ENCODE measurements at places on chromosomes 12 and 14.

GRCh38 chr14:94769391-94770250, at the start of gene GSC:
GSC (minus strand) TSS chr14:94770113; CDS start chr14:94770015, 98 bp downstream.
- DNase-seq, result no peak

GRCh38 chr14:25095736-25096437, 45.9 kb upstream of the STXBP6 start:
- no peak for DNase-seq

GRCh38 chr12:124410354-124411175, 115.7 kb downstream of the RFLNA start:
- no peak for DNase-seq

GRCh38 chr14:51825926-51826325, 34.5 kb upstream of the GNG2 start:
- no peak for DNase-seq

Measured in activated T-cell treated with anti-CD3 and anti-CD28 coated beads for 48 hours (primary cell).